ENCODE measurements at places on chromosomes 13 and 19.
A peak's percentile ranks its signal among the peaks of the same experiment; 100 is the strongest.

GRCh38 chr19:52138278-52138982 lies 1.3 kb downstream of the ZNF616 start:
- DNase-seq: no peak

DNA sequence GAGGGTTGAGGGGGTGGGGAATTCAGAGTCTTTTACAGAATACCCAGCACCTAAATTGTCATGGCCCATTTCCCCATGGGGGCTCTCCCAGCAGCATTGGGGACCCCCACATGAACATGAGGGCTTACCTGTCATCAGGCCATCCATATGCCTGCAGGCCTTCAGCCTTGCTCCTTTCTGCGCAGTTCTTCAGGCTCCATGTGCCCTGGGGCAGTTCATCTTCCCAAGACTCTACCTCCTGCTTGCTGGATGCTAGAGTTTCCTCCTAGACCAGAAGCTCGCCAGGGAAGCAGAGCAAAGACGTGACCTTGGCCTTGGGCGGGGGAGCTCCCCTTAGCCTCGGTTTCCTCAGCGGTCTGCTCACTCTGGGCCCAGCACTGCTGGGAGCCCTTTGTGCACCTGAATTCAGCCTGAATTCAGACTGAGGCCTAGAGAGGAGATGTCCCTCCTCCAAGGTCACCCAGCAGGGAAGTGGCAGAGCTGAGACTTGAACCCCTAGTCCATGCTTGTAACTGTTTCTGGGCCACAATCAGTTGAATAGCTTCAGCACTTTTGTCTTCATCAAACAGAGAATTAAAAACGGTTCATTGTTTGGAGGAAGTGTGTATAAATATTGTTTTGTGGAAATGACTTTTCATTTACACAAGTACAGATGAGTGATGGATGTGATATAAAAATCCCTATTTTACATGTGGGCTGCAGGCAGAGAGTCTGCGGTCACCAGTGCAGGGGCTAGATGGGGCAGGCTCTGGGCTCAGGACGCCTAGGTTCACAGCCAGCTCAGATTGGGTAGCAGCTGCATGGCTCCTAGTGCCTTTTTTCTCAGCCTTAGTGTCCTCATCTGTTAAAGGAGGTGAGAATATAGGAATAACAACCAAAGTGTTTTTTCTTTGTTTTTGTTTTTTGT lies 9.5 kb downstream of the PPP5C start:
- no peak for DNase-seq

DNA sequence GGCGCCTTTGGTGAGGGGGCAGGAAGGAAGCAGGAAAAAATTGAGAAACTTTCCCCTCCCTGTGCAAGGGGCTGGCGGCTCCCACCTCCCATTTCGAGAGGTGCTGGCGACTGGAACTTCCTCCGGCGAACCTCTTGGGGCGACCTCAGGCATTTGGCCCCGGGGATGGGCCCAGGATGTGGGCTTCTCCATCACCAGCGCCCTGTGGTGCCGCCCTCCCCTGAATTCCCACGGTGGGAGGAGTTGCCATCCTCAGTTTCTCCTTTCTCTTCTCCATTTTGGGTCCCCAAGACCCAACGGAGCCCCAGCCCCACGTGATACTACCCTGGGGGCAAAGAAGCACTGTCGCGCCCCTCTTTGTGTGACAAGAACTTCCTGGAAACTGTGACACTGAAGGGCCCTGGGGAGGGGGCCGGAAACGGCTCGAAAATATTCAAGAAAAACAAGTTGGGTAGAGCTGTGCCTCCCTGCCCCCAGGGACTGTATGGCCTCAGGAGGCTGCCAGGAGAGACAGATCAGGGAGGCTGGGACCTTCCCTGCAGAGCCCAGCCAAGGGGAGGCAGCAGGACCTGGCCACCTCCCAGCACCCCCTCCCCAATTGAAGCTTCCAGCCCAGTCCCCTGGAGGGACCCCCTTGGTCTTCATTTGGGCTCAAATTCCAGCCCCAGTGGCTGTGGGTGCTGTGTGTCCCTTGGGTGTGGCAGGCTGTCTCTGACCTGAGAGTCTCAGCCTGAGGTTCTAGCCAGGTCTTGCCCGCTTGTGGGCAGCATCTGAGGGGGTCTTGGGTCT lies 16.2 kb upstream of the AP1M2 start:
- DNase-seq: peak; percentile 43

- DNase-seq: no peak
Measured at GRCh38 chr19:50322931-50323781, 6.0 kb downstream of the KCNC3 start.

DNA sequence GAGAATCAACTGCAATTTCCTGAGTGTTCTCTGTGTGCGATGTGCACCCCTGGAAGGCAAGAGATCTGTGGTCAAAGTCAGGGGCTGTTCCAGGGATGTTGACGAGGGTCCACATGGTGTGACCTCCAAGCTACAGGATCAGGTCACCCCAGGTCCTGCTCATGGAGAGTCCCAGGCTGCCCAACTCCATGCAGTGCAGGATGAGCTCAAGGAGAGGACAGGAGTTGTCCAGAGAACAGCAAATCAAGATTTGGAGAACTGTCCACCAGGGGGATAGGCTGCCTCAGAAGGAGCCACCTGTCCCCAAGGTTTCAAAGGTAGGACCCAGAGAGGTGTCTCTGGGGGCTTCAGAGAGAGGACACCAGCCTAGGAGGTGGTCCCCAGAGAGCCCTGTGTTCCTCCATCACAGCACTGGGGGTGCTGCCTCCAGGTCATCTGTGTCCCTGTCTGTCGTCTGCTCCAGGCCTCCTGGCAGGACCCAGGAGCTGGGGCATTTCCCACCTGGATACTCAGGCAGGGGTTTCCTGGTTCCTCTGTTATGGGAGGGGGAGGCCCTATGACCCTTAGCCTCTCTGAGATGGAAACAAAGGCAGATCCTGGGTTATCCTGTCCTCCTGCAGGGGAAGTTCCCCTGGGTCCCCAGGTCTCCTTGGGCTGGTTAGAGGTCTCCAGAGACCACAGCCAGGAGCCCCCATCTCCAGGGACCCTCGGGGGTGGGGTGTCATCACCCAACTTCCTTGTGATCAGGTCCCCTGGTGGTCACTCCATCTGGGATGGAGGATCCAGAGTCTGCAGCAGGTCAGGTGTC lies 2.1 kb upstream of the CEACAM7 start:
- no peak for DNase-seq

GRCh38 chr13:39462428-39462827 lies 140.6 kb downstream of the LHFPL6 start:
- DNase-seq: no peak
